Mesenchymal stem cell (in vitro differentiated cells and primary cell): ENCODE measurements at places on chromosomes 12 and 14.

GRCh38 chr14:39396448-39396847 is 35.8 kb downstream of the FBXO33 start:
- DNase-seq: peak; percentile 15

DNA sequence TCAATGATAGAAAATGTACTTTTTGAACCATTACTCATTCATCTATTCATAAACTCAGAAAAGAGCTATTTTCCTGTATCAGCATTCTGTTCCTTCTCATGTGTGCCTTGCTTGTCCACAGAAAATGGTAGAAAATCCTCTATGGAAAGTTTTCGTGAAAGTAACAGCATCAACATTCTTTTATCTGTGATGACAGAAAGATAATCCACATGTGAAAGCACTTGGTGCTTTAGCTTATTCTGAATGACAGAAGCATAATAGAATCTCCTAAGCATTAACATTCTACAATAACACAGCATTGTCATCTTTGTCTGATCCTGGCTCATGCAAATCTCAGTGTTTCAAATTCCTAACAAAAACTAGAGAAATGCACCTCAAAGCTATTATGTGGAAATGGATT is 431.9 kb downstream of the ADAMTS20 start:
- no peak for DNase-seq

GRCh38 chr14:79438696-79439342 is 772.5 kb downstream of the DIO2 start:
- DNase-seq: no peak

GRCh38 chr14:40758076-40758475 is 848.6 kb upstream of the LRFN5 start:
- no peak for DNase-seq

GRCh38 chr12:49264466-49264872 is 413 bp upstream of the TUBA1C start:
- DNase-seq: no peak

GRCh38 chr14:23259426-23259825 is 21.7 kb downstream of the RNF212B start:
- no peak for DNase-seq

DNA sequence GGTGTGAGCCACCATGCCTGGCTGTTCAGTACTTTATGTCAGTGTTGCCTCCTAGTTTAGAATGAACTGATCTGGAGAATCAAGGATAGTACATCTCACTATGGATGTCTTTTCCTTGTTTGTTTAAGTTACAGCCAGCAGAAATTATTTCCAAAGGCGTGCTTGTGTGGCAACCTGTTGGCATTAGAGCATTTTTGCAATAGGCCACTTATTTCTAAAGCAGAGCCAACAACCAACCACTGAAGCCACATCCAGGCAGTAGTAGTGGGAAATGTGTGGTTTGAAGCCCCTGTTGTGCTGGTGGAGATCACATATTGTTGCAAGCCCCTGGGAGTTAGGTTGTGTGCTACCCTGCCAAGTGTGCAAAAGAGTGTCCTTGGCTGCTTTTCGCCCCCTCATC is 3.7 kb downstream of the ANO6 start:
- DNase-seq: no peak

DNA sequence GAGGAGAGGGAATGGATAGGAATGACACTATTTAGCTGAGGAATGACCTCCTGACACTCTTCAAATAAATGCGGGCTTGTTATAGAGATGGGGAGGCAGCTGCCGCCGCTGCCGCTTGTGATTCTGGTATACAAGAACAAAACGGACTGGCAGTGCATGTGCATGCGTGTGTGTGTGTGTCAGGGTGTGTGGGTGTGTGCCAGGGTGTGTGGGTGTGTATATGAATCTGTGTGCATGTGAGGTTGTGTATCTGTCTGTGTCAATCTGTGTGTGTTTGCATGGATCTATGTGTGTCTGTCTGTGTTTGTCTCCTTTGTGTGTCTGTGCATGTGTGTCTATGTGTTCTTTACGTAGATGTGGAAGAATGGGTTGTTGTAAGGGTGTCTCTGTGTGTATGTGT is 26.0 kb upstream of the LHX5 start:
- no peak for DNase-seq

DNA sequence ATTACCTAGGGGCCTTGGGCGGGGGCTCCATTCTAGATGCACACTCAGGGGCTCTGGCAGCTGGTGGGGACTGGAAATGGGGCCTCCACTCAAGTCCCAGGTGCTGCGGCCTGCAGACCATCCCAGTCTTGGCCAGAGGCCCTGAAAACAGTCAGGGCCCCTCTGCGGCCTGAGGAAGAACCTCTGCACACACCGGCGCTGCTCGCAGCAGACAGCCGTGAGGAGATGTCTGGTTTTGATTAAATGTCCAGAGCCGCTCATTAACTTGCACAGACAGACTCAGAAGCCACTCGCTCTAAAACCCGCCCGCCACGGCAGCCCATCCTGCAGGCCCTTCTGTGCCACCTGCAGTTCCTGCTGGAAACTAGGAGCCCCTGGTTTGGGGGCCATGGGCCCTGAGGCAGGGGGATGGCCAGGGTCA is 36.4 kb upstream of the NCOR2 start:
- DNase-seq: no peak

GRCh38 chr14:69055999-69056788 is 77.1 kb upstream of the ACTN1 start:
- DNase-seq: peak; percentile 77

DNA sequence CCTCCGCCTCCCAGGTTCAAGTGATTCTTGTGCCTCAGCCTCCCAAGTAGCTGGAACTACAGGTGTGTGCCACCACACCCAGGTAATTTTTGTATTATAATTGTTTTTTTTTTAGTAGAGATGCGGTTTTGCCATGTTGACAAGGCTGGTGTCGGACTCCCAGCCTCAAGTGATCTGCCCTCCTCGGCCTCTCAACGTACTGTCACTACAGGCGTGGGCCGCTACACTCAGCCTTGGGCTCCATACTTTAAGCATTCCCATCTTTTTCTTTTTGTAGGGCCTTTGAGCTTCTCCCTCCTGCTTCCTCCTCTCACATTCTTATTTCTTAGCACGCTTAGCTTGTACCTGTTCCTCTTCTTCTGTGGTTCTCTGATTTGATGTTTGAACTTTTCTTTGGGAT is 62.8 kb downstream of the SERPINA3 start:
- DNase-seq: no peak

DNA sequence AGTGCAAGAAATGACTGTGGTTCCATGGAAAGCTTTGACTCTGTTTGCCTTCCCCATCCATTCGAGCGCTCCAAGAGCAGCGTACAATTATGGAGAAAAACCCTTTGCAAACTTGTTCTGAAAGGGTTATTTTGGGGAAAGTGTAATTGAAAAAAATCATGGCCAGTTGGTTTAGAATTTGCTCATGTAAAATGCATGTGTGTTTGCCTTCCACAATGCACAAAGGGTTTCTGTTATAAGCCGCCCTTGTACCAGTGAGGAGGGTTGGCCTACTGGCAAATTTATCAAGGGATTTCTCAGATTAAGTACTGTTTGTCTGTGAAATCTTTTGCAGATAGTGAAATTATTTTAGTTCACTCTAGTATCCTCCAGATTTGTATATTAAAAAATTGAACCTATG is 62.7 kb upstream of the PELI2 start:
- no peak for DNase-seq

DNA sequence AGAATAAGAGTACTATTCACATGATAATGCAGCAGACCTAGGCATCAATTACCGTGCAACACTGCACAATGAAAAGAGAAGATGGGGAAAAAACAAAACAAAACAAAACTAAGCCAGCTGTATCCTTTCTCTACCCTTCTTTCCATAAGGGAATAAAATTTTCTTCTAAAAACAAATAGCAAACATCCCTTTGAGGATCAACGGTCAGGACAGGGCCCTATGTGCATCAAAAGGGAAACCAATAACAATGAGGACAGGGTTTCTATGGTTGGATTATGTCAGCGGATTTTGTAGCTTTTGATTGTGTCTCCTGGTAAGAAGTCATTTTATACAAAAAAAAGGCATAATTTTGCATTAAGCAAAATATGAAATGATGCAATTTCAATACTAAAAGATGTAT is 350.3 kb downstream of the SLC6A15 start:
- no peak for DNase-seq
